Effector memory CD4-positive, alpha-beta T cell (primary cell): ENCODE measurements at places on chromosomes 11 and 22.

DNA sequence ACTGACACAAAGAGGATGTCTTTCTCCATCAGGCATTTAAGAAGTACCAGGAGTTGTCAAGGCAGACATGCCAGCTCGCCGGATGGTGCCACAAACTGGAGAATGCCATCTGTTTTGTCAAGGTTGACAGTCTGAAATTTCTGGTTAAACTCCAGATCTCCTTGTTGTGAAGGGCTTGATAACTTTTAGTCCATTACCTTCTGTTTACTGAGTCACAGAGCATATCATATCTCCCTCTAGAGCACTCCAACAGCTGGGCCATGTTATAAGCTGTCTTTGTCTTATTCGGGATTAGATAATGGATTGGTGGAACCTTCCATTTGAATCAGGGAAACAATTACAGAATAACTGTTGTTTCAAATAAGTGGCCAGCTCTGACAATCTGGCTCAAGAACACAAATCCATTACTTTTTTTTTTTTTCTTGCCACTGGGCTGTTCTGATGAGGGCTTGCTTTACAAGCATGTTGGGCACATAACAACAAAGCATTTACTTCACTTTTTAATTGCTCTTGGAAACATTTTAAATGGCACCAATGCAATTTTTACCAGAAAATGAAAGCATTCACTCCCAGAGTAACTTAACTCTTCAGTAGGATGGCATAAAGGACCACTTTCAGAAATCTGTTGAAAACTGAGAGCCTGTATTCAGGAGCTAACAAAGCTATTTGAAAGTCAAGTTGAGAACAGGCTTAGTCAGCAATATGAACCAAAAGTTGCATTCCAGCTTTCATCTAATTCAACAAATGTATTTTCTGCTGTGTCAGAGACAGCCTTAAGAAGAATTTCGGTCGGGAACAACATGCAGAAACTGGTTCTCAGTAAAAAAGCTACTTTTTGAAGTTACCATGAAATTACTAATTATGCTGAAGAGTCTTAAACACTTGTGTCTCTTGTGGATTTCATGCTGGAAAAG is 227.6 kb upstream of the PITPNB start:
- no peaks in the 10 kb centered on the region for H3K27me3 ChIP-seq
- H3K36me3 ChIP-seq = no peaks in the 10 kb centered on the region
- no peak for DNase-seq
- no peak overlapping the region for H3K4me3 ChIP-seq
- no peak overlapping the region for H3K27ac ChIP-seq
- no peaks in the 10 kb centered on the region for H3K4me1 ChIP-seq

DNA sequence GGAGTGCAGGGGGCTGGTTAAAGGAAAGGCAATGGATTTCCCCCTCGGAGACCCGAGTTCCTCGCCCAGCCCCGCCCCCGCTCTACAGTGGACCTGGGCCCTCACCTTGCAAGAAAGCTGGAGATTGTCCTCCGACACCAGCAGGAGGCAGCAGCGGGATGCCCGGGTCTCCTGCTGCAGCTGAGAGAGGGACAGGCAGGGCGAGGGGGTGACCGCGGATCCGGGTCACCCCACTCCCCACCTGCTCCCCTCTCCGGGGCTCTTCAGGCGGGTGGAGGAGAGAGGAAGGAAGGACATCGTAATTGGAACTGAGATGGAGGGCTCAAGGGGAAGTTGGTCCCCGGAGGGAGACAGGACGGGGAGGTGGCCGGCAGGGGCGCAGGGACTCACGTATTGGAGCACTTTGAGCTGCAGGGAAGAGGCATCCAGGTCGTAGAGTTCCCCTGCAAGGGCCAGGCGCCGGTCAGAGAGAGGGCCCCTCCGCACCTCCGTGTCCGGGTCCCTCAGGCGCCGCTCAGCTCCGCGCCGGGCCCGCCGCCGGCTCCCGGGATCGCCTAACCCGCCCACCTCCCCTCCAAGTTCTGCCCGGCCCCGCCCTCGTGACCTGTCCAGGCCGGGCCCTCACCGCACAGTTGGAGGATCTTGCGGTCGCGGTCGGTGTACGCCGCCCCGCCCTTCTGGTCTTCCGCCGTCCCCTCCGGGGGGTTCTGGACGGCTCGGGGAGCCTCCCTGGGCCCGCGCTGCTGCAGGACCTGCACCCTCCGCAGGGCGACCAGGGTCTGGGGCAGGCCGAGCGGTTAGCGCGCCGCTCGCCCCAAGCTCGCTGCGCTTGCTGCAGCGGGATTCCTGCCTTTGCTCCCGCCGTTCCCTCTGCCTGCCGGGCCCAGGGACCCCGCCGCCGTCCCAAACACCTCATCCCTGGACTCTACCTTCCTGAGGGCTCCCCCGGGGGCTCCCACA is 84.1 kb downstream of the PDE2A start:
- peak; percentile 20 for DNase-seq
- peak overlapping the region; percentile 29 for H3K4me3 ChIP-seq
- peaks cover 10% of the 10 kb centered on the region for H3K27me3 ChIP-seq
- no peak overlapping the region for H3K27ac ChIP-seq
- peaks cover 21% of the 10 kb centered on the region for H3K4me1 ChIP-seq
- no peaks in the 10 kb centered on the region for H3K36me3 ChIP-seq

DNA sequence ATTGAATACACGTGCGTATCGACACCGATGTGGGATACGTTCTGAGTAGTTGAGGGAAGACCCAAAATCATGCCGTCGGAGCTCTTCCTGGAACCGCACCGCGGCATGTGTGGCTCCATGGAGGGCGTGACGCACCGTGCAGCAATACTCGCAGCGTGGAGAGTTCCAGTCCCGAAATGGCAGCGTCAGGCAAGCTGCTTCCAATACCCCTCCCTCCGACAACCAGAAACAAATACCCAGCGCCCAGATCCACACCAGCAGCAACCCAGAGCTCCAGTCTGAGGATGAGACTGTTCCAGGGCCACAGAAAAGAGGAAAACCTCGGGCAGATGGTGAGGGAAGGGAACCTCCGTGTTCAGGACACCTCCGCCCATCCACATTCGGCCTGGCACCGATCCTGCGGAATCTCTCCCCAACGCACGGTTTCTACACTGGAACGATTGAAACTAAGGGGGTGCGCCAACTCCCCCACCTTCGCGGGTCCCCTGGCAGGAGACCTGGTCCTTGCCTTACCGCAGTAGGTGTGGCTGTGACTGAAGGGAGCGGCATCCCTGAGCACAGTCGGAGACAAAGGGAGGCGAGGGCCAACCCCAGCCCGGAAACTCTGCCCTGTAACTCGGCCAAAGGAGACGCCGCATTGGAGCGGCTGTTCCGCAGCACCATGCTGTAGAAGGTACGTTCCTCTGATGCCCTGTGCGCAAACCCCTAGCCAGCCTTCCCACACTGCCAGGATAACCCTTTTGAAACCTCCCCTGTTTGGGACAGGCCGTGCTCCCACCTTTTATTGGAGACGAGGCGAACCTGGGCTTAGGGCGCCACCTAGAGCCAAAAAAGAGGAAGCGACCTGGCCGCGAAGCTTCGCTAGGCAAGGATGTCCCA is 28.2 kb downstream of the DBX1 start:
- DNase-seq = peak; percentile 4
- H3K36me3 ChIP-seq = no peaks in the 10 kb centered on the region
- no peaks in the 10 kb centered on the region for H3K27me3 ChIP-seq
- peak overlapping the region; percentile 55 for H3K4me3 ChIP-seq
- H3K27ac ChIP-seq = no peak overlapping the region

GRCh38 chr22:46659791-46660186 is 39.6 kb downstream of the GRAMD4 start:
- no peaks in the 10 kb centered on the region for H3K27me3 ChIP-seq
- peak overlapping the region; percentile 69 for H3K27ac ChIP-seq
- peaks cover 25% of the 10 kb centered on the region for H3K4me1 ChIP-seq
- no peak for DNase-seq
- no peaks in the 10 kb centered on the region for H3K36me3 ChIP-seq
- H3K4me3 ChIP-seq = no peak overlapping the region

GRCh38 chr11:69380451-69380901 is 86.5 kb downstream of the MYEOV start:
- H3K36me3 ChIP-seq = no peaks in the 10 kb centered on the region
- H3K4me1 ChIP-seq = no peaks in the 10 kb centered on the region
- DNase-seq = no peak
- no peak overlapping the region for H3K27ac ChIP-seq

- no peaks in the 10 kb centered on the region for H3K4me1 ChIP-seq
- H3K27me3 ChIP-seq = no peaks in the 10 kb centered on the region
- H3K27ac ChIP-seq = no peak overlapping the region
- peaks cover 79% of the 10 kb centered on the region for H3K36me3 ChIP-seq
- no peak overlapping the region for H3K4me3 ChIP-seq
Measured at GRCh38 chr22:29816539-29816938, 21.5 kb downstream of the ASCC2 start.

DNA sequence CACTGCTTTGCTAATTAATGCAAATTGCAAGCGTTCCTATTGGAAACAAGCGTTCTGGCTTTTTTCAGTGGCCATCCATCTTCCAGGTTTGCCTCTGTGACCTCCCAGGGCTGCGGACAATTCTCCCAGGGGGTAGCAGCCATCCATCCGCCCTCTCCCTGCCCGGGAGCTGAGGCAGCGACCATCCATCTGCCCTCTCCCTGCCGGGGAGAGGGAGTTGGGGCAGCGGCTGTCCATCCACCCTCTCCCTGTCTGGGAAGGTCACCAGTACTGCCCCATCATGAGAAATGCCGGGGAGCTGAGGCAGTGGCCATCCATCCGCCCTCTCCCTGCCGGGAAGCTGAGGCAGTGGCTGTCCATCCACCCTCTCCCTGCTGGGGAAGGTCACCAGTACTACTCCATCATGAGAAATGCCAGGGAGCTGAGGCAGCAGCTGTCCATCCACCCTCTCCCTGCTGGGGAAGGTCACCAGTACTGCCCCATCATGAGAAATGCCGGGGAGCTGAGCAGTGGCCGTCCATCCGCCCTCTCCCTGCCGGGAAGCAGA is 394.7 kb downstream of the BRD1 start:
- H3K27me3 ChIP-seq = no peaks in the 10 kb centered on the region
- H3K4me1 ChIP-seq = no peaks in the 10 kb centered on the region
- no peak overlapping the region for H3K4me3 ChIP-seq
- DNase-seq = no peak
- H3K27ac ChIP-seq = no peak overlapping the region
- H3K36me3 ChIP-seq = no peaks in the 10 kb centered on the region

DNA sequence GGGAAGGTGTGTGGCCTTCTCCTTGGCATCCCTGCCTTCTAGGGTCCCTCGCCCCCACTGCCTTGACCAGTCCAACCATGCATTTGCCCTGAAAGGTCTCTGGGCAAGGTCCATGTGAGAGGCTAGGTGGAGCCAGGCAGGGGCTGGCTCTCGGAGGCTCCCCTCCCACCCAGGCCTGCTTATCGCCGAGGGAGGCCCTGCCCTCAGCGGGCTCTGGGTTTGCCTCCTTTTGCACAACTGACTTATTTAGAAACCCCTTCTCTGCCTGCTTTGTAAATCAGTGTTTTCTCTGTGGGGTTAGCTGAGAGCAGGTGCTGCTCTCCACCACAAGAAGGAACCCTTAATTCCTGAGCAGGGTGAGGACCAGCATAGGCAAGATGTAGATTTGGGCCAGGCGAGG is 47.7 kb downstream of the CD82 start:
- H3K36me3 ChIP-seq = peaks cover 21% of the 10 kb centered on the region
- H3K4me3 ChIP-seq = no peak overlapping the region
- H3K27me3 ChIP-seq = no peaks in the 10 kb centered on the region
- no peak for DNase-seq
- peaks cover 62% of the 10 kb centered on the region for H3K4me1 ChIP-seq
- H3K27ac ChIP-seq = peak overlapping the region; percentile 43

- H3K36me3 ChIP-seq = no peaks in the 10 kb centered on the region
- no peak overlapping the region for H3K27ac ChIP-seq
- no peaks in the 10 kb centered on the region for H3K4me1 ChIP-seq
- H3K27me3 ChIP-seq = peaks cover 3% of the 10 kb centered on the region
- no peak overlapping the region for H3K4me3 ChIP-seq
Measured at GRCh38 chr11:127805771-127806170, 781.6 kb downstream of the ETS1 start.

GRCh38 chr22:31899669-31900068 is 44.7 kb upstream of the YWHAH start:
- no peaks in the 10 kb centered on the region for H3K4me1 ChIP-seq

- no peak overlapping the region for H3K4me3 ChIP-seq
- H3K27ac ChIP-seq = no peak overlapping the region
- no peaks in the 10 kb centered on the region for H3K4me1 ChIP-seq
- no peak for DNase-seq
Measured at GRCh38 chr11:95076416-95076815, 9.7 kb downstream of the SRSF8 start.

- no peak overlapping the region for H3K4me3 ChIP-seq
- H3K4me1 ChIP-seq = no peaks in the 10 kb centered on the region
- no peak overlapping the region for H3K27ac ChIP-seq
- no peaks in the 10 kb centered on the region for H3K36me3 ChIP-seq
- peak; percentile 39 for DNase-seq
Measured at GRCh38 chr11:116732271-116733042, 40.3 kb downstream of the BUD13 start.

DNA sequence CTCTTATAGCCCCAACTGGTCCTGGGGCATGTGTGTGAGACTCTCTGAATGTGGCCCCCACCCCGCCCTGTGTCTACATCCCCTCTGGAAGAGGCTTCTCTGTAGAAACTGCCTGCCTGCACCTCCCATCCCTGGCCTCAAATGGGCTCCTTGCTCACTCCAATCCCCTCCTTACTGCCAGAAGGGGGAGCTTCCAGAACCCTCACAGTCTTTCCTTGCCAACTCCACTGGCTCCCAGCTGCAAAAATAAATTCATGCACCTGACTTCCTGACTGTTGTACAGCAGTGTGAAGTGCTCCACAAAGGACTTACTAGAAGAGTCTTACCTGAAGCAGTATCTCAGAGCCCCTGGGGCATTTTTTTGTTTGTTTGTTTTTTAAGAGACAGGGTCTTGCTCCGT is 15.2 kb upstream of the SERPIND1 start:
- no peaks in the 10 kb centered on the region for H3K27me3 ChIP-seq
- no peak for DNase-seq
- H3K36me3 ChIP-seq = peaks cover 34% of the 10 kb centered on the region
- H3K27ac ChIP-seq = no peak overlapping the region
- no peak overlapping the region for H3K4me3 ChIP-seq

DNA sequence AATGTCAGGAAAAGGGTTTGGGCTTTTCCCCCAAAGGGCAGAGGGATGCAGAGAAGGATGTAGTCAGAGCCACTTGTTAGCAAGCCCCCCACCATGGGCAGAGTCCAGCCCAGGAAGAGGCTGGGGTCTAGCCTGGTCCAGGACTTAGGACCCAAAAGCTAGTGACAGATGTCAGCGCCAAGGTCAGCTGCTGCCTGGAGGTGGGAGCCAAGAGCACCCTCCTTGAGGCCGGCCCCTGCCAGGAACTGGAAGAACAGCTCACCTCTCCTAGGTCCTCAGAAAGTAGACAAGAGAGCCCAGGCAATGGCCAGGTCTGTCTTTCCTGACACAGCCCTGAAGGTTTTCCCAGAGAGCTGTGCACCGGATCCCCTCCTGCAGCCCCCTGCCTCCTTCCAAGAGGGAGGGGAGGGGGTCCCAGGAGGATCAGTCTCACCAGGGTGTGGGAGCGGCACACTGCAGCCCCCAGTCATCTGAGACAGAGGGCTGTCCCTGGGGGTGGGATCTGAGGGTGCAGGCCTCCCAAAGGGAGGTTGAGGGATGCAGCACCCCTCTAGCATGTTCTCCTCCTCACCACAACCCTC is 14.6 kb upstream of the ARHGEF17 start:
- H3K4me3 ChIP-seq = no peak overlapping the region
- H3K36me3 ChIP-seq = no peaks in the 10 kb centered on the region
- no peak overlapping the region for H3K27ac ChIP-seq
